ENCODE measurements at places on chromosomes 13 and 19.

DNA sequence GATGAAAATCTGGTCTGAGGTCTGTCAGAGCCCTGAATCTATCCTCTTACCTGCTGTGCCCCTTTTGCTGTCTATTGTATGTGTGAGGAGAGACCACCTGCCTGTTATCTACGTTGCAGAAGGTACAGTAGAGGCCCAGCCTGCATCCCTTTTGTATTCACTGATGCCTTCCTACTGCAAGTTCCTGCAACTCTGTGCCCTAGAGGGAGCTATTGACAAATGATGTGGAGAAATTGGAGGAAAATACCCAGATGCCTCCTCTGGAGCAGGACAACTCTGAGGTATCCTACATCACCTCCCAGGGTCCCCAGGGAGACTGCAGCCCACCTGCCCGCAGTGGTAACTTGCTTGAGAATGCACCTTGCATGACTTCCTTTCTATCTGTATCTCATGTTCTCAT lies 33.7 kb downstream of the SIAH3 start:
- no peak for DNase-seq

DNA sequence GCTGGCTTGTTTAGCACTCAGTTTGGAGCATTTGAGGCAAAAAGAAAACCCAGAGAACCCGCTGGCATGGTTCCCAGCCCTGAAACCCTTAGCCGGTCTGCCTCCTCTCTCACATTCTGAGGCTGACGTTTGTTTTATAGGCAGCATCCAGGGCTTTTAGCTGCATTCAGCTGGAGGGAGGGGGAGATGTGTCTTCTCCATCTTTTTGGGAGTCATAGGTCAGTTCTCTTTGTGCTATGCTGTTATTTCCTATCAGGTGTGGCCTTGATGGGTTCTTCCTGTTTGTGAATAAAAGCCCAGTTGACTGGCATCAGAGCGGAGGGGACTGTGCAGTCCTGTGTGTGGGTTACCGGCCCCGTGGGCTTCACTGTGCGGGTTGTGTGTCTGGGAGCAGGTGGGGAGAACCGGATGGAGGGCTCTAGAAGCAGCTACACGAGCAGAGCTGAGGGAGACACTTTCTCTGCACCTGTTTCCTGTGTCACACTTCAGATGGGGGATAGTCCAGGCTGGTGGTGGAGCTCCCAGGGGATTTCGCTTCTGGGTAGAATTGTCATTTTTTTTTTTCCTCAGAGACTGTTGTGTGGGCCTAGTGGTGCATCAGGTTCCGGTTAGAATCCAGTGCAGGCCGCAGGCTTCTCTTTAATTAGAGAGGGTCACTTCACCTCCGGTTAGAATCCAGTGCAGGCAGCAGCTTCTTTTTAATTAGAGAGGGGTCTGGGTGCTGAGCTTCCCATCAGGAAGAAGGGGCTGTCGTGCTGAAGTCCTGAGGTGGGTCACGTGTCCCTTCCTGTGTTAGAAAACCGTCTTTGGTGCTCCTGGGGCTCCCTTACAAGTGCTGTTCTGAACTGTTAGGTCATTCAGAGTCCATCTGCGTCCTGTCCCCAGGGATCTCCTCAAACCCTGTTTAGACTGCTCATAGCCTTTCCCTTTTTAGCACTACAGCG lies 69.6 kb downstream of the ARHGEF7 start:
- peak; percentile 29 for DNase-seq

GRCh38 chr13:20969182-20969581 lies 66.6 kb upstream of the XPO4 start:
- peak; percentile 30 for DNase-seq

GRCh38 chr13:63124863-63125262 lies 1709.2 kb upstream of the PCDH20 start:
- no peak for DNase-seq

- DNase-seq = no peak
Measured at GRCh38 chr13:64556376-64556775, 2673.8 kb downstream of the PCDH9 start.

GRCh38 chr13:70630247-70630646 lies 522.0 kb upstream of the KLHL1 start:
- no peak for DNase-seq

DNA sequence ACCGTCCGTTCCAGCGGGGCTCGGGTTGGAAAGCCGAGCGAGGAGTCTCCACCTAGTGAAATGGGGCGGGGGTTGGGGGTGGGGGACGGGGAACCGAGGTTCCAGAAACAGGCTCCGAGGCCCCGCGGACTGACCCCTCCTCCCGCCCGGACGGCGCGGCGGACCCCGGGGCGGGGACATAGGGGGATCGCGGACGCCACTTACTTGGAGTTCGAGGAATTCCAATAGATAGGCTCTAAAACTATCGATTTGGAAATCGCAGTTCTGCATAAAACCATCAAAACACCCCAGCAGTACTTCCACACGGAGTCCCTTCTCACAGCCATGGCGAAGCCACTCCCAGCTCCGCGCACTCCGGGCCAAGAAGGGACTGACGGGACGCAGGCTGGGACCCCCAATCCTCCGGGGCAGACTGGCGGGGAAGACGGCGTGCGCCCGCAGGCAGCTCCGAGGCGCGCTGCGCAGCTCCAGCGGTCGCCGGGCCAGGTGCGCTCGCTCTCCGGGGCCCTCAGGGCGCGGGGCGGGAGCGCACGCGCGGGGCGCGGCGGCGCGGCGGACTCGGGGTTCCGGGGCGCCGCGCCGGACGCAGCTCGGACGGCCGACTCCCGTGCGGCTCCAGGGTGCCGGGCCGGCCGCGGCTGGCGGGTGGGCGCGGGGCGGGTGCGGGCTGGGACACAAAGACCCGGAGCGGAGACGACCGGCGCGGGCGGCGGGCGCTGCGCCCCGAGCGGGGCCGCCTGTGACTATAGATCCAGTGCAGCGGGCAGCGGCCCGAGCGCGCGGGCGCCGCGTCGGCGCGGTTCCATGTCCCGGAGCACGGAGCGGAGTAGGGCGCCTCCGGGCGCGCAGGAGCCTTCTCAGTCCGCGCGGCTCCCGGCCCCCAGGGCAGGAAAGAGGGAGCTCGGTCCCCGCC lies 567 bp downstream of the EFNB2 start:
- DNase-seq = no peak
